OCI-LY7 (cell line): ENCODE measurements at places on chromosomes 5 and 9. TPM values are rescaled to one million over a fixed set of nuclear protein-coding genes. Genes with fewer than 3 reads are reported as not detected.

OLFML2A gene
- 6.0 and 6.7 TPM in 2 replicates for total RNA-seq

ADAMTSL1 gene
- total RNA-seq, result not detected in 2 replicates

TTC23L gene
- total RNA-seq, result 0.63 and 1.4 TPM in 2 replicates

PGM5 gene
- not detected in 2 replicates for total RNA-seq

SLU7 gene
- 46.2 and 55.4 TPM in 2 replicates for total RNA-seq

STPG3 gene
- 1.7 and 2.7 TPM in 2 replicates for total RNA-seq

SPINK13 gene
- not detected in 2 replicates for total RNA-seq

GABRA6 gene
- not detected in 2 replicates for total RNA-seq

SLC45A2 gene
- not detected in 2 replicates for total RNA-seq

PTGDS gene
- total RNA-seq, result not detected in 2 replicates

UGT3A1 gene
- not detected in 2 replicates for total RNA-seq

HSPB3 gene
- total RNA-seq, result not detected in 2 replicates

MLANA gene
- not detected in 2 replicates for total RNA-seq

JMY gene
- 6.3 and 7.1 TPM in 2 replicates for total RNA-seq

HMCN2 gene
- not detected in 2 replicates for total RNA-seq

MYO10 gene
- 1.7 TPM in 2 replicates for total RNA-seq

CAMK2A gene
- total RNA-seq, result not detected in 2 replicates

CTNND2 gene
- total RNA-seq, result not detected in 2 replicates

PCDHA12 gene
- not detected in 2 replicates for total RNA-seq

SHISAL2B gene
- not detected in 2 replicates for total RNA-seq

PCSK1 gene
- not detected in 2 replicates for total RNA-seq

PRKAA1 gene
- total RNA-seq, result 46.3 and 47.5 TPM in 2 replicates

NDUFS4 gene
- total RNA-seq, result 35.1 and 38.1 TPM in 2 replicates

TEX48 gene
- total RNA-seq, result not detected in 2 replicates

SNCAIP gene
- not detected in 2 replicates for total RNA-seq

ZNF366 gene
- not detected in 2 replicates for total RNA-seq

ADCY2 gene
- not detected in 2 replicates for total RNA-seq

KCNV2 gene
- not detected in 2 replicates for total RNA-seq

PCDHGB2 gene
- total RNA-seq, result 9.2 and 10.9 TPM in 2 replicates

SLC22A4 gene
- total RNA-seq, result not detected in 2 replicates

DIAPH1 gene
- 143 and 174 TPM in 2 replicates for total RNA-seq

STKLD1 gene
- total RNA-seq, result 0.81 and 1.4 TPM in 2 replicates

PCDHB13 gene
- not detected in 2 replicates for total RNA-seq

FAM81B gene
- not detected in 2 replicates for total RNA-seq

MAMDC2 gene
- not detected in 2 replicates for total RNA-seq

LHFPL2 gene
- 23.5 and 24.0 TPM in 2 replicates for total RNA-seq

CDX1 gene
- not detected in 2 replicates for total RNA-seq

PRR16 gene
- total RNA-seq, result not detected in 2 replicates

NKD2 gene
- 0.22 and 0.38 TPM in 2 replicates for total RNA-seq

PCDHGB7 gene
- total RNA-seq, result 4.5 and 5.4 TPM in 2 replicates

SYK gene
- 175 and 201 TPM in 2 replicates for total RNA-seq

SNCB gene
- total RNA-seq, result 3.5 TPM in 2 replicates

STC2 gene
- not detected in 2 replicates for total RNA-seq

MRPS27 gene
- total RNA-seq, result 70.9 and 74.6 TPM in 2 replicates

CER1 gene
- total RNA-seq, result not detected in 2 replicates

PCDHGA7 gene
- total RNA-seq, result 5.6 TPM in 2 replicates

PCDHGB4 gene
- 6.5 and 6.9 TPM in 2 replicates for total RNA-seq

GMCL2 gene
- not detected in 2 replicates for total RNA-seq

RNF183 gene
- total RNA-seq, result not detected in 2 replicates

PROB1 gene
- 4.6 and 5.9 TPM in 2 replicates for total RNA-seq

CBY3 gene
- not detected in 2 replicates for total RNA-seq
